ENCODE measurements at places on chromosomes 1 and 21.
A peak's percentile ranks its signal among the peaks of the same experiment; 100 is the strongest.

DNA sequence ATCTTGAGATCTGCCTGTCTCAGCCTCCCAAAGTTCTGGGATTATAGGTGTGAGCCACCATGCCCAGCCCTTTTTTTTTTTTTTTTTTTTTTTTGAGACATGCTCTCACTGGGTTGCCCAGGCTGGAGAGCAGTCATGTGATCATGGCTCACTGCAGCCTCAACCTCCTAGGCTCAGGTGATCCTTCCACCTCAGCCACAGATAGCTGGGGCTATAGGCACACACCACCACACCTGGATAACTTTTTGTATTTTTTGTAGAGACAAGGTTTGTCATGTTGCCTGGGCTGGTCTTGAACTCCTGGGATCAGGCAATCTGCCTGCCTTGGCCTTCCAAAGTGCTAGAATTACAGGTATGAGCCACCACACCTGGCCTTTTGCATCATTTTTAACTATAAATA lies 17.7 kb upstream of the PRRC2C start:
- DNase-seq: no peak
- peaks cover 2% of the 10 kb centered on the region for H3K27me3 ChIP-seq
- no peaks in the 10 kb centered on the region for H3K4me1 ChIP-seq
- no peaks in the 10 kb centered on the region for H3K36me3 ChIP-seq

DNA sequence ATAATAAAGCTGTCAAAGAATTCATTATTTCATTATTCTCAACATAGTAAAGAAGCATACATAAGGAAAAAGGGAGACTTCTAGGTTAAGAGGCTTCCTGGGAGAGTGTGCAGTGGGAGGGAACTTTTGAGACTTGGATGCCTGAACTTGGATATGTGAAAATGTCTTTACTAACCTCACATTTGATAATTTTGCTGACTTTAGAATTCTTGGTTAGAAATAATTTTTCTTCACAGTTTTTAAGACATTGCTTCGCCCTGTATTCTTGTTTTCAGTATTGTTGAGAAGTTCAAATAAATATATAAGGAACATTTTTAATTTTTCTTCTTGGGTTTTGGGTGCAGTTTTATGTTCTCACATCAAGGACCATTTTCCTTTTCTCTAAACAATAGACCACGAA lies 40.0 kb downstream of the GPSM2 start:
- no peak overlapping the region for H3K4me3 ChIP-seq
- no peak overlapping the region for H3K27ac ChIP-seq
- peaks cover 2% of the 10 kb centered on the region for H3K4me1 ChIP-seq
- no peak for DNase-seq
- H3K36me3 ChIP-seq: peaks cover 18% of the 10 kb centered on the region
- no peaks in the 10 kb centered on the region for H3K27me3 ChIP-seq

- H3K27ac ChIP-seq: peak overlapping the region; percentile 95
- peaks cover 22% of the 10 kb centered on the region for H3K27me3 ChIP-seq
- no peak for DNase-seq
- peaks cover 3% of the 10 kb centered on the region for H3K36me3 ChIP-seq
- H3K4me1 ChIP-seq: peaks cover 13% of the 10 kb centered on the region
These were observed 717 bp downstream of the CRYZL1 start for GRCh38 chr21:33640697-33641351.

DNA sequence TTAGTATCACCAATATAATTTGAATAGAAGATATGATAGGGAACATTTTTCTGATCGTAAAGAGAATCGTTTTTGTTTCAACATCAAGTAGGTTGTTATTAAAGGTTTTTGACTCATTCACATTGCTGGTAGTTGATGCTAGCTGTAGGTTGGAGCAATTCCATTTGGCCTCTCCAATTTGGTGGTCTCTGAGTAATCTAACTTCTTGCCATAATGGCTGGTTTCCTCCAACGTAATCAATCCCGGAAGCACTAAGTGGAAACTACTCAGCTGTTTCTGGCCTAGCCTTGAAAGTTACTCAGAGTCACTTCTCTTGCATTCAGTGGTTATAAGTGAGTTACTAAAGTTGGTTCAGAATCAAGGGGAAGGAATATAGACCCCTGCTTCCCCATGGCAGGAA lies 26.0 kb downstream of the RCOR3 start:
- H3K36me3 ChIP-seq: peaks cover 50% of the 10 kb centered on the region
- no peak overlapping the region for H3K27ac ChIP-seq
- H3K4me1 ChIP-seq: peaks cover 1% of the 10 kb centered on the region
- DNase-seq: no peak
- H3K4me3 ChIP-seq: no peak overlapping the region

DNA sequence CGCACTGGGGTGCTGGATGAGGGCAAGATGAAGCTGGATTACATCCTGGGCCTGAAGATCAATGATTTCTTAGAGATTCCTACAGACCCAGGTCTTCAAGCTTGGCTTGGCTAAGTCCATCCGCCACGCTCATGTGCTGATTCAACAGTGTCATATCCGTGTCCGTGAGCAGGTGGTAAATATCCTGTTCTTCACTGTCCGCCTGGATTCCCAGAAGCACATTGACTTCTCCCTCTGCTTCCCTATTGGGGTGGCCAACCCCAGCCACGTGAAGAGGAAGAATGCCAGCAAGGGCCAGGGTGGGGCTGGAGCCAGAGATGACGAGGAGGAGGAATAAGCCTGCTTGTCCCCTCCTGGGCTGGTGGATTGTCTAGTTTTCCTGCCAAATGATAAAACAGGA lies 2.2 kb upstream of the CBR3 start:
- H3K36me3 ChIP-seq: peaks cover 11% of the 10 kb centered on the region
- no peak for DNase-seq
- peaks cover 31% of the 10 kb centered on the region for H3K4me1 ChIP-seq
- H3K27me3 ChIP-seq: no peaks in the 10 kb centered on the region

GRCh38 chr1:76871355-76871974 lies 4.2 kb downstream of the ST6GALNAC5 start:
- peaks cover 49% of the 10 kb centered on the region for H3K27me3 ChIP-seq
- no peak for DNase-seq
- no peak overlapping the region for H3K27ac ChIP-seq
- no peak overlapping the region for H3K4me3 ChIP-seq
- H3K36me3 ChIP-seq: no peaks in the 10 kb centered on the region

GRCh38 chr1:23837908-23838307 lies 12.7 kb upstream of the HMGCL start:
- no peak for DNase-seq
- peak overlapping the region; percentile 55 for H3K4me3 ChIP-seq
- H3K36me3 ChIP-seq: no peaks in the 10 kb centered on the region
- H3K4me1 ChIP-seq: peaks cover 16% of the 10 kb centered on the region
- no peak overlapping the region for H3K27ac ChIP-seq

DNA sequence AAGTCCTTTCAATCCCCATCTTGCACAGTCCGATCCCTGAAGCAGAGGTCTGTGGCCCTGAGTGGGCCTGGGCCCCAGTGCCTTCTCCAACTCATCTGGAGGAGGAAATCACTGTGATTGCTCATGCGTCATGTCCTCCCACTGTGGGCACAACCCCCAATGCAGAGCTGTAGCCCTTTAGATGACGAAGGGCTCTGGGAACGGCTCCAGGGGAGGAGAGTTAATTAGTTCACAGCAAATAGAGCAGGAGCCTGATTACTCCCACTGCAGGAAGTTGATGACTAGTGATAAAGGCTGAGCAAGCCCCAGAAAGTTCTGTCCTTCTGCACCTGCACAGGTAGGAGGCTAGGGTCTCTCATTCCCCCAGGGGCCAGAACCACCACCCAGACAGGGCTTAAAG lies 111.5 kb downstream of the CCDC185 start:
- no peak for DNase-seq
- no peak overlapping the region for H3K4me3 ChIP-seq
- H3K36me3 ChIP-seq: no peaks in the 10 kb centered on the region
- no peaks in the 10 kb centered on the region for H3K4me1 ChIP-seq
- H3K27ac ChIP-seq: no peak overlapping the region
- H3K27me3 ChIP-seq: no peaks in the 10 kb centered on the region

DNA sequence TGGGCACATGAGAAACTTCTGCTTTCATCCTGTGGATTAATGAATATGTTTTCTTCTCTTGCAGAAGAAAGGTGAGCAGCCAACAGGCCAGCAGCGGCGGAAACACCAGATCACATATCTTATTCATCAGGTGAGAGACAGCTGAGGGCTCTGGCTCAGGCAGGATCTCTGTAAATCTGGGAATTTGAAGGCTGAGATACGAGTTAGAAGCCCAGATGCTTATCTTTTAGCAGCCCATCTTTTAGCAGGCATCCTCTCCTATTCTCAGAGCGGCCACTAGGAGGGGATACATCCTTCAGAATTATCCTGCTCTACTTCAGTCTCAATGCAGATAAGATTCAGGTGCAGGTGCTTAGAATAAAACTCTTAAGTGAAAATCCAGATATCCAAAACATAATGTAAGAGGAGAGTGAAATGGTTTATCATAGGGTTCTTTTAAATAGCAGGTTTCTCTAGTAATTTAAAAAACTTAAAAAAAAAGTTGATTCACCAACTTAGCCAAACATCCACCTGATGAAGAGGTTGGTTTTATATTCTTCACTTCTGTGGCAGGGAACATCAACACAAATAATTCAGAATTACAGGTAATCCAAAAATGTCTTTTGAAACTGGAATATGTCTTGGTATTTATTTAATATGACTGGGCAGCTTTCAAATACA lies 19.3 kb downstream of the SH2D2A start:
- no peak overlapping the region for H3K27ac ChIP-seq
- DNase-seq: peak; percentile 48
- H3K27me3 ChIP-seq: no peaks in the 10 kb centered on the region

GRCh38 chr1:4309676-4310320 lies 344.6 kb upstream of the AJAP1 start:
- H3K4me1 ChIP-seq: no peaks in the 10 kb centered on the region
- H3K27me3 ChIP-seq: no peaks in the 10 kb centered on the region
- H3K27ac ChIP-seq: no peak overlapping the region
- H3K4me3 ChIP-seq: no peak overlapping the region
- DNase-seq: no peak

DNA sequence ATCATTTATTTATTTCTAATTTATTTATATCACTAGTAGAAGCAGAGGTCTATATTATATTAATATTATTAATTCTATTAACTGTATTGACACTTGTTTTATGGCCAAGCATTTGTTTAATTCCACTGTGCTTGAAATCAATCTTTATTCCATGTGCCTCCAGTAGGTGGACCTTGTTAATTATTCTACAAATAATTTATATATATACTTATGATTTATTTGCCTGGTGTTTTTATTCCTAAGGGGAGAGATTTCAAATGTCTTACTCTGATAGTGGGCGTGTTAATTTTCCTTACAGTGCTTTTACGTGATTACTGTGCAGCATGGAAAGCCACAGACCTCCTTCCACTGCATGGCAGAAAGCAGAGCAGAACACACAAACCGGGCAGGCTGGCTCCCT lies 17.5 kb upstream of the OR6N2 start:
- no peak overlapping the region for H3K4me3 ChIP-seq
- H3K36me3 ChIP-seq: no peaks in the 10 kb centered on the region
- DNase-seq: no peak
- peaks cover 17% of the 10 kb centered on the region for H3K4me1 ChIP-seq
- no peak overlapping the region for H3K27ac ChIP-seq

GRCh38 chr1:225881081-225881958 lies 860 bp downstream of the TMEM63A start:
- peaks cover 40% of the 10 kb centered on the region for H3K4me1 ChIP-seq
- peak overlapping the region; percentile 71 for H3K27ac ChIP-seq
- no peak for DNase-seq
- H3K27me3 ChIP-seq: peaks cover 10% of the 10 kb centered on the region
